Activated T-cell treated with anti-CD3 and anti-CD28 coated beads for 1 hour (primary cell): ENCODE measurements at places on chromosomes 11 and 22.

- DNase-seq: no peak
Measured at GRCh38 chr11:44728491-44728910, 1.7 kb downstream of the TSPAN18 start.

DNA sequence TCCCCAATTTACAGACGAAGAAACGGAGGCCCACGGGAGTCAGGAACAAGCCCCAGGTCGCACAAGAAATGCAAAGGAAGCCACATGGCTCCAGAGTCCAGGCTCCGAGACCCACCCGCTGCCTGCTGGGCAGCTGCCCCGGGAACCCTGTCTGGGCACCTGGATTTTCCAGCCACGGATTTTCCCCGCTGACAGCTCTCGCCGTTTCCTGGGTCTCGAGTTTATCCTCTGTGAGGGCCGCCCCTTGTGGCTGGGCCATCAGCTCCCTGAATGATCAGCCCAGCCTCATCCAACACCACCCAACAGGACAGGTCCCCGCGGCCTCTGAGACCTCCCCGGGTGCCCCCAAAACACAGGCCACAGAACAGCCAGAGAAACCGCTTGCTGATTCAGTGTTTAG lies 189.7 kb downstream of the BRD1 start:
- DNase-seq: no peak

- peak; percentile 48 for DNase-seq
Measured at GRCh38 chr11:45105233-45105983, 41.0 kb upstream of the PRDM11 start.

- no peak for DNase-seq
Measured at GRCh38 chr22:20155330-20156041, 4.6 kb upstream of the CCDC188 start.

DNA sequence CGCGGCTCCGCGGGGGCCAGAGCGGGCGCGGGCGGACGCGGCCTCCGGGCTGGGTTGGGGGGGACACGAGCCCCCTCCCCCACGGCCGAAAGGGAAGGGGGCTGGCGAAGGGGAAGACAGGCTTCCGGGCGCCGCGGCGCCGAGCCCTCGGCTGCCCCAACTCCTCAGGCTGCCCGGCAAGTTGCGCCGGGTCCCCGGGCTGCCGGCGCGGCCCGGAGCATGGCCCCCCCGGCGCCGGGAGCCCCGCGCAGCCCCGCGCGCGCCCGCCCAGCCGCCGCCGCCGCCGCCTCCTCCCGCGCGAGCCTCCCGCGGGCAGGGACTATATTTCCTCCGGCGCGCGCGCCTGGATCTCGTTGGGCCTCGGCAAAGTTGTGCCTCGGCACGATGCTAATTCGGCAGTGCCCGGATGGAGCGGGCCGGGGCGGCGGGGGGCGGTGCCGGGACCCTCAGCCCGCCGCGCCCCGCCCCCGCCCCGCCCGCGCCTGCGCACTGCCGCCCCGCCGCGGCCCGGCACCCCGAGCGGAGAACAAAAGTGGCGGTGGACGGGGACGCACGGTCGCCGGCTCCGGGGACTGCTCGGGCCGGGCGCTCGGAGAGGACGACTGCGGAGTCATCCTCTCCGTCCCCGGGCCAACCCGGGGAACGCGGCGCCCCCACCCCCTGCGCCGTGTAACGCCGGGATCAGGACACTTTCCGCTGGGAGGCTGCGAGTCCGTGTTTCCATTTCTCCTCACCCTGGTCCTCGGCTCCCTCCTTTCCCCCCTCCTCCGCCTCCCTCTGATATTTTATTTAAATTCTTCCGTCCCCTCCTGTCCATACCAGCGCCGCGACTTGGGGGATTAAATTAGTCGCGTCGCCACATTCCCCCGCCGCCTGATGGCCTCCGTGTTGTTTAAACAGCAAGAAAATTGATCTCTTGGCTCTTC lies at the start of gene PHF21B:
TSS of gene PHF21B (minus strand) at position 400 of the 926 bp plus-strand sequence. CDS start 456 bp downstream, outside the sequence.
- no peak for DNase-seq

GRCh38 chr11:75667831-75668450 lies 897 bp downstream of the MAP6 start:
- no peak for DNase-seq

DNA sequence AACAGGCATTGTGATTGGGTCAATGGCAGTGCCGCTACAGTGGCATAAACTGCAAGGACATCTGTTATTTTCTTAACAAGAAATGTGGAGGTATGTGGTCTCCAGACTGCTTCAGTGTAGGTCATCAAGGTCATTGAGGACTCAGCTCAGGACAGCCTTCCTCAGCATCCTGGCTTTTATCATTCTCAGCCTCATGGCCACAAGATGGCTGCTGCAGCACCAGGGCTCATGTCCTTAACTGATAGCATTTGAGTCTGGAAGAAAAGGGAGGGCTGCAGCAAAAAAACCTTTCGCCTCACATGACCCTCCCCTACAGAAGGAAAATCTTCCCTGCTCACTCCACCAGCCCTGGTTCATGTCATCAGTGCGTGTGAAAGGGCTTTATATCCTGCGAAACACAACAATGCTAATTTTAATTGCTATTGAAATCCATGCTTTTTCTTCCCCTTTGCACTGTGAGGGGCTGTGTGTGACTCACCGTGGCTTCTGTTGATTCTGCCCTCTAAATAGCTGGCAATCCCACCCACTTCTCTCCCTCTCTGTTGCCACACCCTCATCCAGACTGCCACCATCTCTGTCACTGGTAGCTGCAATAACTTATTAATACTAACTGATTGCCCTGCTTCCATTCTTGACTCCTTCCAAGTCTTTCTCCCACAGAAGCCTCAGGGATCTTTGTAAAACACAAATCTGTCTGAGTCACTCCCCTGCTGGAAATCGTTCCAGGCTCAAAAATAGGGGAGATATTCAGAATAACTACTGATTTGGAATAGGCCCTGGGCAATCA lies 43.8 kb downstream of the CHRDL2 start:
- DNase-seq: no peak

- peak; percentile 35 for DNase-seq
Measured at GRCh38 chr11:117907276-117908108, 21.7 kb downstream of the TMPRSS13 start.

GRCh38 chr11:68974421-68975194 lies 6.2 kb downstream of the MRGPRD start:
- no peak for DNase-seq

- no peak for DNase-seq
Measured at GRCh38 chr11:124841201-124841600, 24.0 kb upstream of the ROBO3 start.

DNA sequence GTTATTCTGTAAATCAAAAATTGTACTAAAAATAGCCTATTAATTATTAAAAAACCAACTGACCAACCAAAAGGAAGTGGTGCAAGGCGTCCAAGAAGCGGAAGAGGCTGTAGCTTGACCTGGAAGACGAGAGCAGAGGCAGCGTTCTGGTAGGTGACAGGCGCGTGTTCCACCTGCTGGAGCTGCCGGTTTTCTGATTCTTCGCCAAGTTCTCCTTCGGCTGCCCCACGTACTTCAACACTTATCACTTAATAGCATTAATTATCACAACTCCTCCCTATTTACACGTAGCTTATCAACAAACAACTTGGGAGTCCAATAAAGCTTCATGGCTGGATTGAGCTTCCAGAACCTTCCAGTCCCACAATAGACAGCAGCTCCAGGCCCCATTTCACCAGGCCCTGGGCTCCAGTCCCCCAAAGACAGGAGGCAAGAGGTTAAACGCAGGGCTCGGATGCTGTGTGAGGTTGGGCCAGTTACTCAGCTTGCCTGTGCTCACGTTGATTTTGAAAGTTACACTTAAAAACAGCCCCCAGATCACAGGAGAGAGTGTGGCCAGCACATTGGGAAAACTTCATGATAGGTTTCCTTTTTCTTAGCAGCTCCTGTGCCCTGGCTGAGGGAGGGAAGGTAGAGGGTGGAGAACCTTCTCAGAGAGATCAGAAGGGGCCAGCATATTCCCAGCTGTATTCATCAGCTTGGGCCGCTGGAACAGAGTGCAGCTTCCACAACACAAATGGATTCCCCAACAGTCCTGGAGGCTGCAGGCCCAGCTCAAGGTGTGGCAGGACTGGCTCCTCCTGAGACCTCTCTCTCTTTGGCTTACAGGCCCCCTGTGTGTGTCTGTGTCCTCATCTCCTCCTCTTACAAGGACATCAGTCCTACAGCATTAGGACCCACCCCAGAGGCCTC lies 54.2 kb upstream of the FGF3 start:
- no peak for DNase-seq

DNA sequence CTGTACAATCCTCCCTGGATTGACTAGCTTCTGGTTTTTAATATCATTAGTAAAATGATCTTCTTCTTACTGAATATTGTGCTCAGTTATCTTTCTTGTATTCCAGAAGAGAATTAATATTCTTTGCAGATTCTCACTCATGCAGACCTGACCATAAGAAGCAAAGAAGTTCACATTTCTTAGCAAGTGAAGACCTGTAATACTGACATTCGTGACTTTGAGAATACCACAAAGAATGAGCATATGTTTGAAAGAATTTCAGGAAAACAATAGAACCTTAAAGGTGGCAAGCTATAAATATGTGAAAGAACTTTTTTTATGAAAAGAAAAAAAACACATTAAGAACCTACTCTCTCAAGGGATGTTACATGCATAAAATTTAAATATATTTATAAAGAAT lies 371.6 kb downstream of the JRKL start:
- no peak for DNase-seq
